Mesangial cell (primary cell): ENCODE measurements at places on chromosomes 5 and 9. TPM values are rescaled to one million over a fixed set of nuclear protein-coding genes. Genes with fewer than 3 reads are reported as not detected.

The CFAP77 gene
- total RNA-seq, result not detected in 2 replicates

The PGM5 gene
- total RNA-seq, result not detected in 2 replicates

The POLR3G gene
- 5.6 and 11.6 TPM in 2 replicates for total RNA-seq

The IL13 gene
- not detected in 2 replicates for total RNA-seq

The ZNF883 gene
- 2.4 and 6.3 TPM in 2 replicates for total RNA-seq

The ZBED3 gene
- total RNA-seq, result 3.3 and 15.8 TPM in 2 replicates

The SH3RF2 gene
- 15.2 and 19.6 TPM in 2 replicates for total RNA-seq

The ZNF300 gene
- total RNA-seq, result 3.7 and 4.1 TPM in 2 replicates

The CDKN2B-AS1 gene
- total RNA-seq, result 0.63 and 0.98 TPM in 2 replicates

The ZFP37 gene
- 0.98 and 1.0 TPM in 2 replicates for total RNA-seq

The MROH2B gene
- not detected in 2 replicates for total RNA-seq

The WDR38 gene
- total RNA-seq, result 0.13 TPM in 1 of 2 replicates, not detected in the other

The DNM1 gene
- total RNA-seq, result 44.2 and 131 TPM in 2 replicates

The NUTM2G gene
- not detected in 2 replicates for total RNA-seq

The PTPRD gene
- 10.4 and 34.5 TPM in 2 replicates for total RNA-seq

The CRB2 gene
- 3.3 and 94.2 TPM in 2 replicates for total RNA-seq

The RNF183 gene
- total RNA-seq, result 0.38 TPM in 1 of 2 replicates, not detected in the other

The CDH9 gene
- 0.25 TPM in 1 of 2 replicates, not detected in the other for total RNA-seq

The NME5 gene
- 1.5 and 2.3 TPM in 2 replicates for total RNA-seq

The CDKN2A gene
- 36.5 and 50.0 TPM in 2 replicates for total RNA-seq

The EDIL3 gene
- 118 and 193 TPM in 2 replicates for total RNA-seq

The PLPP6 gene
- total RNA-seq, result 6.4 and 10.1 TPM in 2 replicates

The MEIKIN gene
- not detected in 2 replicates for total RNA-seq

The FBP2 gene
- total RNA-seq, result not detected in 2 replicates

The CCL27 gene
- 0.25 TPM in 1 of 2 replicates, not detected in the other for total RNA-seq

The MPDZ gene
- total RNA-seq, result 17.1 and 17.6 TPM in 2 replicates

The GPX8 gene
- 60.6 and 67.5 TPM in 2 replicates for total RNA-seq

The HTR1A gene
- total RNA-seq, result not detected in 2 replicates

The MLLT3 gene
- total RNA-seq, result 16.1 and 22.9 TPM in 2 replicates

The CNTRL gene
- total RNA-seq, result 3.8 and 6.4 TPM in 2 replicates

The ANKRD31 gene
- total RNA-seq, result under 0.01 TPM in 1 of 2 replicates, not detected in the other

The TMEM252 gene
- total RNA-seq, result not detected in 2 replicates

The SYNPO gene
- total RNA-seq, result 4.1 and 11.0 TPM in 2 replicates

The BRINP1 gene
- total RNA-seq, result 0.51 TPM in 1 of 2 replicates, not detected in the other

The CCNJL gene
- total RNA-seq, result 6.0 and 7.2 TPM in 2 replicates

The CDK9 gene
- 24.3 and 44.4 TPM in 2 replicates for total RNA-seq

The NDUFA8 gene
- 24.9 and 35.7 TPM in 2 replicates for total RNA-seq

The SLC45A2 gene
- not detected in 2 replicates for total RNA-seq

The PCDHGA7 gene
- total RNA-seq, result 0.49 and 4.1 TPM in 2 replicates

The MLANA gene
- total RNA-seq, result not detected in 2 replicates

The SLC22A4 gene
- 1.1 and 2.1 TPM in 2 replicates for total RNA-seq

The FGF1 gene
- total RNA-seq, result 0.25 and 2.6 TPM in 2 replicates

The SLC4A9 gene
- 0.13 TPM in 1 of 2 replicates, not detected in the other for total RNA-seq

The PTGR1 gene
- 44.2 and 72.9 TPM in 2 replicates for total RNA-seq

The PCDHB2 gene
- 0.49 and 0.76 TPM in 2 replicates for total RNA-seq

The DDX4 gene
- not detected in 2 replicates for total RNA-seq

The LRRC26 gene
- 0.16 TPM in 1 of 2 replicates, not detected in the other for total RNA-seq

The SOWAHA gene
- total RNA-seq, result 0.16 and 0.63 TPM in 2 replicates

The CD180 gene
- total RNA-seq, result not detected in 2 replicates

The HRCT1 gene
- total RNA-seq, result 1.5 and 3.3 TPM in 2 replicates

The TAF1L gene
- total RNA-seq, result not detected in 2 replicates

The GPR151 gene
- not detected in 2 replicates for total RNA-seq
